ENCODE measurements at places on chromosomes 4 and X. TPM values are rescaled to one million over a fixed set of nuclear protein-coding genes. Genes with fewer than 3 reads are reported as not detected.

Gene MTM1
- 25.2 TPM for total RNA-seq

Gene NPNT
- 0.14 TPM for total RNA-seq

Gene INTS6L
- total RNA-seq: 29.4 TPM

Gene ATP1B4
- total RNA-seq: not detected

Gene GLRA3
- not detected for total RNA-seq

Gene L1CAM
- total RNA-seq: 0.98 TPM

Gene CXCL11
- not detected for total RNA-seq

Gene HGFAC
- not detected for total RNA-seq

Gene FAM47E
- not detected for total RNA-seq

Gene HMGN5
- 2.8 TPM for total RNA-seq

Gene IL21
- total RNA-seq: 14.5 TPM

Gene MSX1
- total RNA-seq: not detected

Gene PPA2
- 77.6 TPM for total RNA-seq

Gene FGF5
- not detected for total RNA-seq

Gene FMR1NB
- not detected for total RNA-seq

Gene SRPX
- total RNA-seq: not detected

Gene CXorf66
- not detected for total RNA-seq

Gene SORCS2
- 0.05 TPM for total RNA-seq

Gene KLKB1
- total RNA-seq: not detected

Gene DMP1
- total RNA-seq: not detected

Gene EGF
- total RNA-seq: not detected

Gene FAT1
- 0.05 TPM for total RNA-seq

Gene GAGE1
- total RNA-seq: not detected

Gene S100P
- total RNA-seq: 3.4 TPM
